ENCODE measurements at places on chromosomes 6 and 20.

DNA sequence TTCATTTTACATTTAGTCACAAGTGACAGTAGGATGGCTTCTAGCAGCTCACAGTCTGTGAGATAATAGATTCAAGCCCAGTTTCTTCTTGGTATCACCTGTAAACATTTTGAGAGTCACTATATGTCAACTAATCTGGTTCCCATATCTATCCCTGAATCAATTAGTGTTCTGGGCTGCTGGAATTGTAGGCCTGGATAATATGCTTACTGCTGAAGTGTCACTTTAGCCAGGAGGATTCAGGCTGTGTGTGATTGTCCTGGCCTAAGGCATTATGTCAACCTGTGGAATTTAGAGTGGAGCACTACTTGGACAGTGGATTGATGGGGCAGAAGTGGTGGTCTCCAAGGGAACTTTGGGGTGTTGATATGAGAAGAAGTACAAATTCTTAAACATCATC lies 1071.8 kb upstream of the CITED2 start:
- DNase-seq, result no peak

- DNase-seq, result no peak
Measured at GRCh38 chr6:157143171-157143889, 180.0 kb downstream of the TMEM242 start.

DNA sequence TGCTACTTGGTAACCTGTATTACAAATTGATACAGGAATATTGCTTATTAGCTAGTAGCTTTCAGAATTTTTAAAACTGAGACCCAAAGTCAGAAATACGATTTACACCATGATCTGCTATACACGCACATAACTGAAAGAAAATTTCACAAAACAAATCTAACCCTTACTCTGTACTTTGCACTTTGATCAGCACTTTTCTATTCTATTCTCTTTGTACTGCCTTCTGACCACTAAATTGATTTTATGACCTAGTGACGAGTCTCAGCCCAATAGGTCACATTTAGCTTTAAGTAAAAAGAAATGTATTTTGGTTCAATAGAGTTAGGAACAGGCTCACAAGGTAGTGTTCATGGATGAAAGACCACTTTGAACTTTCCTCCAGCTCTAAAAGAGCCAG lies 252.5 kb downstream of the TBX18 start:
- no peak for DNase-seq

GRCh38 chr6:105988321-105988720 lies 97.8 kb upstream of the PRDM1 start:
- no peak for DNase-seq

- no peak for DNase-seq
Measured at GRCh38 chr6:43708860-43709653, 21.5 kb upstream of the MRPS18A start.

- DNase-seq, result no peak
Measured at GRCh38 chr6:12009876-12010634, 2.1 kb upstream of the HIVEP1 start.

- no peak for DNase-seq
Measured at GRCh38 chr6:154462425-154462824, 48.1 kb downstream of the CNKSR3 start.

DNA sequence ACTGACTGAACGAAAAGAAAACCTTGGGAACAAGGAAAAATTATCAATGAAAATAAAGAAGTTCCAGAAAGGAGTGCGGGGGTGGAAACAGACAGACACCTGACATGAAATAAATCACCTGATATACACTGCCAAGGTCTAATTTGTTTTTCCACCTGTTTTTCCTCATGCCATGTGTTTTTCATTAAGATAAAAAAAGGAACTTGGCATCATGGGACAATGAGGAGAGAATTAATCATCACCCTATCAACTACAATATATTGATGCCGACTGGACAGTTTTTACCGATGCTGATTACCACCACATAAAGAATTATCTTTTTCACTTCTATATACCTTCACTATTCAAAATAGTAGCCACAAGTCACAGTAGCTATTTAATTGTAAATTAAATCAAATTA lies 233.2 kb downstream of the ARHGAP18 start:
- DNase-seq, result no peak

GRCh38 chr6:71533939-71534379 lies 245.3 kb downstream of the OGFRL1 start:
- no peak for DNase-seq

GRCh38 chr20:25040438-25040831 lies 17.5 kb downstream of the ACSS1 start:
- no peak for DNase-seq

GRCh38 chr20:31988430-31989015 lies 20.6 kb downstream of the XKR7 start:
- DNase-seq, result no peak
